ENCODE measurements at places on chromosomes 4 and X.

GRCh38 chr4:128390475-128390996 is 102.9 kb upstream of the PGRMC2 start:
- no peak for DNase-seq

- peak; percentile 10 for DNase-seq
Observed at GRCh38 chr4:112378858-112379257, 81.7 kb downstream of the ALPK1 start.

DNA sequence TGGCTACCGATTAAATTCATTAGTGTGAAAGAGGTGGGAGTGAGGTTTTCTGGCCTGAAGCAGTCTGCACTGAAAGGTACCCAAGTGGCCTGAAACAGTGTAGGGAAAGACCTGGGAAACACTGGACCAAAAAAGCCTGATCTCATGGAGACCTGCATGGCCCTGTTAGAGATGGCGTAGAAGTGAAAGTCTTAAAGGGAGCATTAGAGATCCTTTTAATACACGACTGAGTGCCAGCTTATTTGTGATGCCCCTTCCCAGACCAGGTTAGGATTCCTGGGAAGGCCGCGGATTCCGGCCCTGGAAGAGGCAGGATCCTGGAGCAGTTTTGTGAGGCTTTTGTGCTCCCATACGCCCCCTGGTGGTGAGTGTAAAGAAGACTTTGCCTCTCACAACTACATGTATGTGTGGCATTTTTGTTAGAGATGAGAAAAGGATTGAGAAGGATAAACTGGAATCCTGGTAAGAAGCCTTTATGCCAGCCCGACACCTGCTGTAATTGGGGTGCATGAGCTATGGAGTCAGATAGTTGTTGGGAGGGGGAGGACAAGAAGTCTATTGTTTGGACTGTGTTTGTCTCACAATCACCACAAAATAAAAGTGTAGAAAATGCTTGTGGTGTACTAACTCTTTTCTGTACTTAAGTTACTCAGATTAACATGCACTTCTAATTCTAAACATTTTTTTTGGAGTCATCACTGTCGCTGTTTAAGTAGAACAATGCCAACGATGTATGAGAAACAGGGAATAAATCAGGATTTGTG is 54.0 kb downstream of the JADE1 start:
- peak; percentile 84 for DNase-seq

GRCh38 chr4:80767944-80768343 is 262.6 kb upstream of the BMP3 start:
- DNase-seq: peak; percentile 5

GRCh38 chrX:69015156-69015555 is 150.1 kb downstream of the PJA1 start:
- DNase-seq: no peak

- DNase-seq: peak; percentile 40
Observed at GRCh38 chrX:134688031-134688823, 30.0 kb upstream of the PLAC1 start.

DNA sequence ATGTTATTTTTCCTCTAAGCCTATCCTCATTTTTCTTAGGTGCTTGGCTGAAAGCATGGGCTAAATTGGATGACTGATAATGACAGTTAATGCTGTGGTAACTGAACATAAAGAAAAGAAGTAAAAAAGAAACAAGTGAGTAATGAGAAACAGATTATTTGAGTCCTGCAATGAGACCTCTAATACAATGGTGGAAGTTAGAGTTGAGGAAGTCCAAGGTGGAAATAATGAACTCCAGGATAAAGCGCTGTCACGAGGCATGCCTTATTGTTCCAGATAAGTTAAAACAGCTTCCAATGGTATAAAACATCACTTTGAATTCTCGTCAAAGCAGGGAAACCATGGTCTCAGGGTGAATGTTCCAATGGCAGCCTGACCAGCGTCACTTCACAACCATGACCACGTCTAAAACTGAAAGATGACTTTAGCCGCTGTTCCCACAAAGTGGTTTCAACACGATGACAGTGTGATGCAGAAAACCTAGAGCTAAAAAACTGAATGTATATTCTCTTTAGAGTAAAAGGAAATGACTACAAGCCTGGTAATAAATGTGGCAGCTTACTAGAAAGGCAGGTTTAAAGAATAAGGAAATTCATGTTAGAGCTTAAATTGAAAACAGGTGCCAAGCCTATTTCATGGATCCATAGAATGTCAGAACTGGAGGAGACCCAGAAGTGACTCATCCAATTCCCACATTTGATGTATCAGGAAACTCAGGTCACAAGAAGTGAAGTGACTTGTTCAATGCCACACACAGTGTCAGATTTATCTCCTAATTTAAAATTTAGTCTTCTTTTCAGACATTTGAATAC is 202.6 kb upstream of the GYPA start:
- peak; percentile 18 for DNase-seq

DNA sequence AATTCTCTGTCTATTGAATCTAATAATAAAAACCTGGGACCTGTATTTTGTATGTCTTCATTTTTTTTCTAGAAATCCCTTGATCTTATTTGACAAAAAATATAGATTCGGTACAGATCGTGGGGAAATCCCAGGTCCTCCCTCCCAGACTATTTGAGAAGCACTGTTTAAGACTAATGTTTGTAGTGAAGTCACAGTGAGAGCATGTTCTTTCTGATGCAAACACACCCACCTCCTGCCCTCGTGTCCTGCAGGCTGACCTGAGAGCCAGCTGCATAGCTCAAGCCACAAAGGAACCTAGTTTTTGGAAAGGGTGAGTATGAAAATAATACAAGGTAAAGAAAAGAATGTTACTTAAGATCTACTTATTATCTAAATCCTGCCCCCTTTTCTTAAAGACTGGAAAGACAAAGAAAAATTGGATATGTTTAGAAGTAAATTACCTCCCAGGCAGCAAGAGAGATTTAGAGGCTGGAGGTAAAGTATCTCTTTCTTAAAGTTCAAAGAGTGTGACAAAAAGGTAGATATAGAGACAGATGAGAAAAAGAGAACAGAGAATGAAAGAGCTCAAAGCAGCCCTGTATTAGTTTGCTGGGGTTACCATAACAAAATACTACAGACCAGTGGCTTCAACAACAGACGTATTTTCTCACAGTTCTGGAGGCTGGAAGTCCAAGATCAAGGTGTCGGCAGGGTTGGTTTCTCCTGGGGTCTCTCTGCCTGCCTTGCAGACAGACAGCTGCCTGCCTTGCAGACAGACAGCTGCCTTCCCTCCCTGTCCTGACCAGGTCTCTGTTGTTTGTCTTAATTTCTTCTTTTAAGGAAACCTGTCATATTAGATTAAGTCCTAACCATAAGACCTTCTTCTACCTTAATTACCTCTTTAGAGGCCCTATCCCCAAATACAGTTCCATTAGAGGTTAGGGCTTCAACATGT is 20.4 kb upstream of the DCTD start:
- no peak for DNase-seq

DNA sequence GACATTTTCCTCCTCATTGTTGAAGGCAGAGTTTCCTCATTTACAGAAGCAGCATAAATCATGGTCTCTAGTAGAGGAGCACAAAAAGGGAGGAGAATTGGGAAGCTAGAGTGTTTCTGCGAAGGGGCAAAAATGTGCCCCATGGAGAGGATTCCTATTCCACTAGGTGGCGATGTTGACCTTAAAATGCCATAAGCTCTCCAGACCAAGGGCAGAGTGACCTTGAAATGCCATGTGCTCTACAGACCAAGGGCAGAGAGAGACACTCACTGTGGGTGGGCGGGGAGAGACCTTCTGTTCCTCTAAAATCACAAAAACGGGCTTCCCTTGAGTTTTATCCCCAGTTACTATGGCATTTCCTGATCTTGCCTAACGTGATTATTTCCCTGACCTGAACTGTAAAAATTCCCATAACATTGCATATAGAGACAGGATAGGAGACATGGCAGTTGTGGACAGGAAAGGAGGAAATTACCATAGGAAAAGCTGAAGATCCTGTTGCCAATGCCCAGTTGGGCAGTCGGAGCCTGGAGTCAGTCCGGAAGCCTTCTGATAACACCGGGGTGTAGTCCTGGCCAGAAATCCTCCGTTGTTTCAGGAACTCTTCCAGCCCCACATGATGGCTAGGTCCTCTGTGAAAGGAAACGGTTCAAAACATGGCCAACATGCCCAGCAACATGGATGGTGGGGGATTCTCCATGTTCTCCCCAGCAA is 567.7 kb downstream of the MAGEB5 start:
- DNase-seq: no peak
